ENCODE measurements at places on chromosomes 11 and 22.

DNA sequence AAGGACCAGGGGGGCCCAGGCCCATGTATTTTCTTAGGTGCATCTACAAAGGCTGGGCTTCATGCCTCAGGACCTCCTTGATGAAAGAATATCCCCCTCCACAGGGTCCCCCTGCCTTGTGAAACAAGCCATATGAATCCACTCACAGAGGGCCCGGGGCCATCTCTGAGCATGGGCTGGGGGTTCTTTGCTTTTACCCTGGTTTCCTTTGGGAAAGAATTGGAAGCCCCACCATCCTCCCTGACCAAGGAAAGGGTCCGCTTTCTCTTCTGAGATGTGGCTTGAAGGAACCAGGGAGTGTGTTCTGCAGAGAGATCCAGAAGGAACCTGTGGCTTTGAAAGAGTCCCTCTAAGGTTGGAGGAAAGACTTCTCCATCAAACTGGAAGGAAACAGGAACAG, 9.2 kb upstream of the ANO1 start:
- DNase-seq: no peak

DNA sequence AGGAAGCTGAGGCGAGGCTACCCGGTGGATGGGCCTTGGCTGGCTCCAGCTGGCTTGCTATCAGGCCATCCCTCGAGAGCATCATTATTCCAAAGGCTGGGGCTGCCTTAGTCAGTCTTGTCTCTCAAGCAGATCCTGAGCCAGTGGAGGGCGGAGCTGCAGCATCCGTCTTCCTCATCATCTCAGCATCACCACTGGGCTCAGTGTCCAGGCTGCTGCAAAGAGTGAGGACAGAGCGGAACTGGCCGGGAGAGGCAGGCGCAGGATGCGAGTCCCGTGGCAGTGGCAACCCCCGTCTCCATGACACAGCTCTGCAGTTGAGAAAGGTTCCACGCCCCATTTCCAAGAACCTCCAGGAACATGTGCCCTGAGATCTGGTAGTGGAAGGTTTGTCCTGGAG, 4.4 kb downstream of the TP53I11 start:
- DNase-seq: no peak

DNA sequence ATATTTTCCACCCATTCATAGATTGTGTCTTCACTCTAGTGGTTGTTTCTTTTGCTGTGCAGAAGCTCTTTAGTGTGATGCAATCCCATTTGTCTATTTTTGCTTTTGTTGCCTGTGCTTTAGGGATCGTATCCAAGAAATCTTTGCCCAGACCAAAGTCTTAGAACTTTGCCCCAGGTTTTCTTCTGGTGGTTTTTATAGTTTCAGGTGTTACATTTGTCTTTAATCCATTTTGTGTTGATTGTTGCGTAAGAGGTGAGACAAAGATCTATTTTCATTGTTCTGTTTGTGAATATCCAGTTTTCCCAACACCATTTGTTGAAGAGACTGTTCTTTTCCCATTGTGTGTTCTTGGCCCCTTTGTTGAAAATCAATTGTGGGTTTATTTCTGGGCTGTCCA, 6.4 kb downstream of the IL10RA start:
- no peak for DNase-seq

GRCh38 chr11:31821766-31822165, 10.6 kb upstream of the PAX6 start:
- no peak for DNase-seq

GRCh38 chr11:11672789-11673188, 51.0 kb upstream of the GALNT18 start:
- DNase-seq: no peak

Data from memory B cell (primary cell).